ENCODE measurements at places on chromosomes 3 and 15.

GRCh38 chr3:69413551-69414207 lies 27.8 kb upstream of the FRMD4B start:
- no peak for DNase-seq
- no peak overlapping the region for H3K4me3 ChIP-seq
- no peak overlapping the region for H3K27ac ChIP-seq
- no peaks in the 10 kb centered on the region for H3K27me3 ChIP-seq
- no peaks in the 10 kb centered on the region for H3K36me3 ChIP-seq

- no peaks in the 10 kb centered on the region for H3K27me3 ChIP-seq
- no peak for DNase-seq
- H3K4me1 ChIP-seq: no peaks in the 10 kb centered on the region
- no peaks in the 10 kb centered on the region for H3K36me3 ChIP-seq
- no peak overlapping the region for H3K27ac ChIP-seq
- no peak overlapping the region for H3K4me3 ChIP-seq
These were observed 517.6 kb upstream of the ROBO1 start for GRCh38 chr3:80285388-80285787.

DNA sequence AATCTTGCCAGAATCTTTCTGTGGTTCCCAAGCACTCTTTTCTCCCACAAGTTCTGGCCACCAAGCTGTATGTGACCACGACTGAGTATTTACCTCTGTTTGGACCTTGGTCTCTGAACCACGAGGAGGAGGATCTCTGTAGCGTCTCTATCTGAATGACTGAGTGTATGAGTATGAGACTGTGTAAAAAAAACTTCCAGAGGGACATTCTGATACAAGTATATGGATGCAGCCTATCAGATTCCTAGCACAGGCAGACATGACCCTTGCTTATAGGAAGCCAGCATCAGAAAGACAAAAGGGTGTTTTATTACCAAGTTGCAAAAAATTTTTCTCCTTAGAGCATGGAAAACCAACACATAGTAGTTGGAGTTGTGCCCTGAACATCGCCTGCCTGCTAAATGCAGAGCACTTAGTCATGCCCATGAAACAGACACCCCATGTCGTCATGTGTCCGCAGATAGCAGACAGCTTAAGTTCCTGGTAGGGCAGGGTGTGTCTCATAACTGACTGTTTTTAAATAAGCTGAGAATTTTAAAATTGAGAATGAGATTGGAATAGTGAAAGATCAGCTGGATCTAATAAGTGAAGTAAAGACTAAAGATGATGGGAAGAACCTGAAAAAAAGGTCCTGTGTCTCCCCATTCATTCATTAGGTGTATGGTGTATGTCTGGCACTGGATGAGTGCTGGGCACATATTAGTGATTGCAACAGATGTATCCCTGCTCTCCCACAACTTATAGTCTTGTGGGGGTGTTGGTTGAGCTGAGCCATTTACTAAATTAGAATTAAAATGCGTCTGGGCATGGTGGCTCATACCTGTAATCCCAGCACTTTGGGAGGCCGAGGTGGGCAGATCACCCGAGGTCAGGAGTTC lies 30.9 kb downstream of the DAG1 start:
- H3K36me3 ChIP-seq: no peaks in the 10 kb centered on the region
- no peak overlapping the region for H3K4me3 ChIP-seq
- DNase-seq: peak; percentile 86
- H3K27ac ChIP-seq: peak overlapping the region; percentile 91
- H3K4me1 ChIP-seq: peaks cover 31% of the 10 kb centered on the region

GRCh38 chr15:92425578-92426225 lies 32.0 kb downstream of the ST8SIA2 start:
- H3K36me3 ChIP-seq: no peaks in the 10 kb centered on the region
- H3K27me3 ChIP-seq: no peaks in the 10 kb centered on the region
- H3K27ac ChIP-seq: no peak overlapping the region
- H3K4me1 ChIP-seq: no peaks in the 10 kb centered on the region
- DNase-seq: no peak

- H3K27ac ChIP-seq: no peak overlapping the region
- no peak for DNase-seq
- H3K27me3 ChIP-seq: no peaks in the 10 kb centered on the region
- no peak overlapping the region for H3K4me3 ChIP-seq
- no peaks in the 10 kb centered on the region for H3K4me1 ChIP-seq
- H3K36me3 ChIP-seq: no peaks in the 10 kb centered on the region
These were observed 53.5 kb downstream of the MAGEF1 start for GRCh38 chr3:184658223-184658928.

DNA sequence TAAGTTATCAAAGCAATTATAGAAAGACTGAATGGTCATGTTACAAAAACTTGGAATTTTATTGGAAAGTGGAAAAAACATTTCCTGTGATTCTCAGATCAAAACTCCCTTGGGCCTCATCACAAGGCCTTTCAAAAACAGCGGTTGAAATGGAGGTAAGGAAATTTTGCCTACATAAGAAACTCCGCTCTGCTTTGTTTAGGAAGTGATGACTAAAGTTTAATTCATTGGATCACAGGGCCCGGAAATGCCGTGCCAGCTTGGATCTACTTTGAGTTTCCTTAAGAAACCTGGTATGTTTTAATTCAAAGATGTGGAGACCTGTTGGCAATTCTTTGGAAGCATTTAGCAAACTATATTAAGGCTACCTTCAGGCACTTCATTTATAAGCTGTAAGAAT lies 143.9 kb upstream of the MME start:
- no peaks in the 10 kb centered on the region for H3K27me3 ChIP-seq
- H3K36me3 ChIP-seq: no peaks in the 10 kb centered on the region
- no peaks in the 10 kb centered on the region for H3K4me1 ChIP-seq
- H3K4me3 ChIP-seq: no peak overlapping the region

DNA sequence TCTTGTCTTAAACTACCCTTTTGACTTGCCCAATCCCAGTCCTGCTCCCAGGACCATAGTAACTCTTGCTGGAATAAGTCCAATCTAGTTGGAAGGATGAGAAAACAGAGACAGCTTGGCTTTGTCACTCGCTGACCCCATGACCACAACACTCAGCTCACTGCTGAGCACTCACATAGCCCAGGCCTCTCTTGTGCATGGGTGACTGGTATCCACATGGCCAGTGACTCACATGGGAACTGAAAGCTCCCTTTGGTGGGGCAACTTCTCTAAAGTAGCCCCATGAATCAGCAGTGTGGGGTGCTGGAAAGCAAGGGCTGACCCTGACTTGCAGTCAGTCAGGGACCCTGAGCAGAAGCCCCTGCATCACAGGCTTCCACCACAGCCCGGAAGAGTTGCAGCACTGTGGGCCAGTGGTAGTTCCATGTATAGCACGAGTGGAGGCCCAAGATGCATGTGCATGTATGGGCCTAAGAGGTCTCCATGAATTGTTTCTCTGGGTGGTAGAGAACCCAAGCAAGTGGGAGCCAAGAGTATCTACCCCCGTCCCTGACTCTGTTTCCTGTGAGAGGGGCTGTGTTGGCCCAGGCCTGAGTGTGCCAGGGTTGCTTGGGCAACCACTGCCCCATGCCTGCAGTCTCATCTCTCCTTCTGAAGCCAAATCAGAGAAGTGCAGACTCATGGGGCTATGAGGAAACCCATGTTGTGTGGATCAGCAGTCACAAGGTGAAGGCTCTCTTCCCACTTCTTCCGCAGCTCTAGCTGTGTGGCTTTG lies 62.1 kb upstream of the XCR1 start:
- no peak overlapping the region for H3K27ac ChIP-seq
- no peak for DNase-seq
- no peaks in the 10 kb centered on the region for H3K36me3 ChIP-seq
- H3K4me3 ChIP-seq: no peak overlapping the region
- no peaks in the 10 kb centered on the region for H3K4me1 ChIP-seq

GRCh38 chr3:144028798-144029411 lies 57.3 kb downstream of the DIPK2A start:
- peaks cover 4% of the 10 kb centered on the region for H3K4me1 ChIP-seq
- H3K4me3 ChIP-seq: no peak overlapping the region
- no peaks in the 10 kb centered on the region for H3K27me3 ChIP-seq

Data from thyroid gland (tissue), 4 donors.